ENCODE measurements at places on chromosomes 4 and X.

DNA sequence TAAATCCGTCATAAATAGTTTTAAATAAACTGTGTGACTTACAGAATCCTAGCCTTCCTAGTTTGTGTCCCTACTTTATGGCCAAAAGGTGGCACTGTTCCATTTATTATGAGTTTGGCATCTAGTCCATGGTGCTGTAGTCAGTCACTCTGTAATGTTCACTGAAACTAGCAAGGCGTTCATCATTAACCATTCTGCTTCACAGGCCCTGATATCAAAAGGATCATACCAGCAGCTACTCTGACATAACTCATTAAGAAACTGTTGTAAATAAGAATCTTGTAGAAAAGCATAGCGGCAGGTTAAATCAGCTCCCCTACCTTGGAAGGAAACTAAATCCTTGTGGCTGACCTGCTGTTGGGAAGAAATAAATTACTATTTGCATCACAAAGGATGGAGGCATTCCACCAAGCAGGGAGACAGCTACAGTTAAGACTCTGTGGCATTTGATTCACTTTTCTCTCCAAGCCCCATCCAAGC lies 919.6 kb upstream of the DIAPH2 start:
- DNase-seq = no peak

GRCh38 chr4:156820931-156821330 lies 150.7 kb downstream of the PDGFC start:
- no peak for DNase-seq

- DNase-seq = no peak
Measured at GRCh38 chr4:184529283-184529682, 54.9 kb upstream of the IRF2 start.

GRCh38 chr4:152408514-152409327 lies 127.2 kb downstream of the FBXW7 start:
- DNase-seq = no peak

- no peak for DNase-seq
Measured at GRCh38 chrX:19602866-19603622, 87.7 kb upstream of the MAP3K15 start.

- DNase-seq = no peak
Measured at GRCh38 chr4:61375301-61375700, 175.2 kb downstream of the ADGRL3 start.

- no peak for DNase-seq
Measured at GRCh38 chr4:176690716-176691115, 102.0 kb downstream of the VEGFC start.

- no peak for DNase-seq
Measured at GRCh38 chrX:108036298-108036973, 8.4 kb upstream of the VSIG1 start.

GRCh38 chr4:92198711-92199110 lies 105.1 kb upstream of the GRID2 start:
- no peak for DNase-seq

- no peak for DNase-seq
Measured at GRCh38 chr4:159206427-159206871, 103.6 kb downstream of the RAPGEF2 start.

GRCh38 chr4:139453041-139453370 lies 915 bp upstream of the RAB33B start:
- DNase-seq = no peak

DNA sequence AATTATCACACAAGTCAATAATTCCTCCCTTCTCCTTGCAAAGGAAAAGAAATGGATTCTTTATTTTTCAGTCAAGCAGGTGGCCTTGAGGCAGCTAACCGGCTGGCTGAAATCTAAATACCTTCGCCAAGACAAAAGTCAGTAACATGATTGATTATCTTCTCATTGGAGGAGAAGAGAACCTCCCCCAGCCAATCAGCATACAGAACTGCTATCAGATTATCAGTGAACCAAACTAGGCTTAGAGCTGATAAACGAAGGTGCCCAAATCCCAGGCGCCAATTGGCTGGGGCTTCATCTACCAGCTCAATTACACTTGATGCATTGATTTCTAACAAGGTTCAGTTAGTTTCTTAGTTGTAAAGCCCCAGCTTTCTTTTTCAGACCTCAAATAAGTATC lies 152.4 kb upstream of the NOCT start:
- DNase-seq = no peak

- no peak for DNase-seq
Measured at GRCh38 chr4:87141428-87141827, 79.0 kb downstream of the KLHL8 start.

DNA sequence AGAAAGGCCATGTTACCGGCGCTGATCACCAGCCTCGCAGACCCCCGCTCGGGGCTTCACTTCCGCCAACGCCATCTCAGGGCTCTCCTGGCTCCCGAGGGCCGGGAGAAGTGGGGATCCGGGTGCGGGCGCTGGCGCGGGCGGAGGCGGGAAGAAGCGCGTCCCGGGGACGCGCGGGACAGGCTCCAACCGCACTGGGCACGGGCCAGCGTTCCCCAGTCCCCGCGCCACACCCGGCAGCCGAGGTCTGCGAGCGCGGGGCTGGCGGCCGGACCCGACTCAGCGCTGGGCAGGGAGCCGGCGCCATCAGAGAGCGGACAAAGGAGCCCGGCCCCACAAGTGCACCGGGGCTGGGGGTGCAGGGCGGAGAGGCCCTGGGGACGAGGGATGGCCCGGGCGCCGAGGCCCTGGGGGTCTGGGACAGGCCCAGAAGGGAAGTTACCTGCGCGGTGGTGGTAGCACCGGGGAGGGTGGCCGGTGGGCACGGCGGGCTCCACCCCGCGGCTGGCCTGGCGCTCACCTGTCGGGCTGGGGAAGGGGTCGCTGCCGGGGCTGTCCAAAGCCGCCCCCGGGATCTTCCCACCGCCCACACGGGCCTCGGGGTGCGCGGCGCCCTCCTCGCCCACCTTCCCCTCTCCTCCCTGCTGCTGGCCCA lies 449 bp downstream of the CTPS2 start:
- no peak for DNase-seq

DNA sequence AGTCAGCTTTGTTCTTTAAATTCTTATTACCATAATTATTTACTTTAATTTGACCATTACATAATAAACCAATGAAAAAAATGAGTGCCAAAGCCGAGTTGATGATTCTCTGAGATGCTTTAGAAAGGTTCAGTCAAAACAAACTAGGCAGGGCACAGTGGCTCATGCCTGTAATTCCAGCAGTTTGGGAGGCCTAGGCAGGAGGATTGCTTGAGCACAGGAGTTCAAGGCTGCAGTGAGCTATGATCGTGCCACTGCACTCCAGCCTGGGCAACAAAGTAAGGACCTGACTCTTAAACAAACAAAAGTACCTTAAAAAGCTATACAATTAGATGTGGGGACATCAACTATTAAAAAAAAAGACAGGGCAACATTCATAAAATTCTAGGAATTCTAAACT lies 75.0 kb downstream of the AFAP1 start:
- DNase-seq = no peak

GRCh38 chrX:70456256-70456655 lies 11.6 kb downstream of the DLG3 start:
- no peak for DNase-seq

- DNase-seq = no peak
Measured at GRCh38 chr4:114052227-114052626, 72.8 kb upstream of the ARSJ start.

GRCh38 chr4:145730026-145730425 lies 50.1 kb downstream of the C4orf51 start:
- DNase-seq = no peak

GRCh38 chr4:109465069-109465468 lies 31.5 kb downstream of the SEC24B start:
- no peak for DNase-seq

DNA sequence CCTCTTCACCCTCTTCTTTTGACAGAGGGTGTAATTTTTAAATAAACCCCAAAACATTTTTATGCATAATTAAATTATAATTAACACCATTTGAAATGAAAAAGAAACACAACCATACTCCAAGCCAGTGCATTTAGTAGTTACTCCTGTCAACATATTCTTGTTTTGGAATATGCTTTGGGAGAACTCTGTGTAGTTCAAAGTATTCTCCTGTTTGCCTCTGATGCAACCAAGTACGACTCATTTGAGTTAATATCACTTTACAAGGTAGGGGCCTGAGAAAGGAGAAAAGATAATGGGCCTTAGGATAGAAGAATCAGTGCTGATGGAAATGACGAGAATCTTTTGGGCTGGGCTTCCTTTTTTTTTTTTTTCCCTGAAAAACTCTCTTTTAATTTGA lies 2.7 kb downstream of the PTPN13 start:
- DNase-seq = no peak

DNA sequence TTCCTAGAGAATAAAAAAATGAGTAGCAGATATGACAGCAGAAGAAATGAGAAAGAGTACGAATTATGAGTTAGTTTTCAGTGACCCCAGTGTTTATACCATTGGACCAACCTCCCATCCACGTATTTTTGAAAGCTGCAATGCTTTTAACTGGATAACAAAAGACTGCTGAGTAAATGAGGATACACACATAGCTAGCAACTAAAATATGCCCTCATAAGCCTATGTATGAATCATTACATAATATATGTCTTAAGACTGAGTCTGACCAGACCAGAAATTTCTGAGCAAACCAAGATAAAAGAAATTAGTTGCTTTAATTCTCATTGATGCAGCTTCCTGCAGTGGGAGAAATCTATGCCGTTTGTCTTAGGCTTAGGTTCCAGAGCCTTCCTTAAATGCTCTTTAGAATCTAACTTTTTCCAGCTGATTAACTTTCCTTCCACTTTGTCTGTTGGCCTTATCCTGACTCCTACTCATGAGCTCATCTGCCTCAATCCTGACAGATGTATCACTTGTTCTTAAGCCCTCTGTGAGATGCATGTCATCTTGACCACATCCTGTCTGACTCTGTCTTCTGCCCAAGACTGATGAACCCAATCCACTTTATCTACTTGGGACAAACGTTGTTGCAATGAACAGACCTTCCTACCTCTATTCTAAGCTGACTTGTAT lies 301.4 kb upstream of the AADAT start:
- DNase-seq = no peak

DNA sequence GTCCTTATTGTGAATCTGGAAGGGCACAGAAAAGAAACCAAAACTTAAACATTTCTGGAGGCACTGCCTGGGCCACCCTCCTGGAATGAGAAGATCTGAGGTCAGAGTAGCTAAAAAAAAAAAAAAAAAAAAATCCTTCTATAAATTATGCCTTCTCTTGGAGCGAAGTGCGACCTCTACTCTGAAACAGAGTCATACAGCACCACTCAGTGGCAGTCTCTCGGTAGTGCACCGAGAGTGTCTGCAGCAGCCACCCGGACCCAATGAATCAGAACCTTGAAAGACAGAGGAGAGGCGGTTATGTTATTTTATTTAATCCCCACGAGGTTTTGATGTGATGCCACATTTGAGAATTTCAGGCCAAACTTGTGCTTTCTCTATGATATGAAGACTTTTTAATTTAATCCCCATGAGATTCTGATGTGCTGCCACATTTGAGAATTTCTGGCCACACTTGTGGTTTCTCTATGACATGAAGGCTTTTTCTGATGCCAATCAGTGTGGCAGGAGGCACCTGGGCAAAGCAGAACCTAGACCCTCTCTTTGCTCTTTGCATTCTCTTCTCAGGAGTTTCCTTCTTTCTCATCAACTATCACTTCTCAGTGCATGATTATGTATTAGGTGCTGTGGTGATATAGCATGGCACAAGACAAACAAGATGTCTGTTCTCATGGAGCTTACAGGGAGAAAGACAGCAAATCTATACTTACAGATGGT lies 5.6 kb upstream of the CT47C1 start:
- no peak for DNase-seq

DNA sequence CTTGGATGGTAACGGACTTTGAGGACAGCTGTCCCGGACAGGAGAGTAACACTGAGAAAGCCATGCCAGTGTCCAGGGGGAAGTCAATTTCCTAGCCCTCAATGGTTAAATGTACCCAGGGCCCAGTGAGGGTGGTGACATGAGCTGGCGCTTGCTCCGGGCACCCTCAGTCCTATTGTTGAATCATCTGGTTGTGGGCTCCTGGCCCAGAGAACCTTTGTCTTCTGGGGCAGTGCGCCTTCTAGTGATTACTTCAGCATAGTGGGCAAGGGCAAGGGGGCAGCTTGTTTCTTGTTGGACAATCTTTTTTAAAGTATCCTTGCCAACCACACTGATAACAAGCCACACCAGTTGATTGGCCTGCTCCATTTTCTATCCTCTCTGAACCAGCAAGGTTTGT lies 30.9 kb upstream of the TRPC5 start:
- DNase-seq = no peak

- DNase-seq = no peak
Measured at GRCh38 chr4:94559351-94559806, 107.6 kb downstream of the PDLIM5 start.

DNA sequence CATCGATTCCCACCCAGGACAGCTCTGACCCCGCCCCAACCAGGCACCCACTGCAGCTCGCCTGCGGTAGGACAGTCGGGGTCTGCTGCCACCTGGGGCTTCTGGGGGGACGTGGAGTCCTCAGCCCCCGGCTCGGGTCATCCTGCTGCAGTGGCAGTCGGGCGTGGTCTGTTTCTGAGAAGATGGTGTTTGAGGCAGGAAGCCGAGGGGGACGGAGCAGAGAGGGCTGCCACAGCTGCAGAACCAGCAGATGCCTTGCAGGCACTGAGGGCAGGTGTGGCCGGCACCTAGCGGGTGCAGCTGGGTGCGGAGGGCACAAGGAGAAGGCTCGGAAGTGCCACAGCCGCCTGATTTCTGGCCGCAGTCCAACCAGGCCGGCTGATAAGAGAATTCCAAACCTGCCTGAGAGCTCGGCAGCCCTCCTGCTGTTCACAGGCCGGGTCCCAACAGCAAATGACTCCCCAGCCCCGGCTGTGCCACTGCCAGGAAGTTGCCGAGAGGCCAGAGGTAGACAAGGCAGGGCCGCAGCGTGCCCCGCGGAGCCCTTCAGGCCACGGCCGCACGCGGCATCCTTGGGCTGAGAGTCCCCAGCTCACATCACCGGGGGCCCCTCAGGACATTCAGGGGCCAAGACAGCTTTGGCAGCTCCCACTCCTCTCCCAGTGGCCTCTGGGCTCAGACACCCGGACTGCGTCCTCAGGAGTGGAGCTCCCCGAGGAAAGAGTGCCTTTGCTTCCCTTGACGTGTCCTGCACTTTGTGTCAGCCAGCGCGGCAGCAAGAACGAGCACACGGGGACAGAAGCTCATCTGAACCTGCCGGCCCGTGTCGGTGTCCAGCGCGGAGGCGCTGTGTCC lies 9.4 kb upstream of the CPLX1 start:
- no peak for DNase-seq

DNA sequence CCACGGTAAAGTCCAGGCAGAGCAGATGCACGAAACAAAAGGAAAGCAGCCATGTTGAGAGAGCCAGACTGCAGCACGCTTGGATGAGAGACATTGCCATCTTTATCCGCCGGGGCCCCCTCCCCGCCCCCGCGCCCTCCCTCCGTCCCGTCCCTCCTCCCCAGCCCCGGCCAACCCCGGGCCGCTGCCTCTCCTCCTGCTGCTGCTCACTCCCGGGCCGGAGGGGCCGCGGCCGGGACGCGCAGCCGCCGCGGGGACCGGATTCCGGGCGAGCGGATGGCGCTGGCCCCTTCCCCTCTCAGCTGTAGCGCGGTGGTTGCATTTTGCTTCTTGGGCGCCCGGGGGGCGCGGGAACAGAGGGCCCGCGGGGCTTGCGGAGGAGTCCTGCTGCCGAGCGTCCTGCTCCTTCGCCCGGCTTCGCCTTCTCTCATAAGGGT lies 542 bp downstream of the RNF150 start:
- no peak for DNase-seq

GRCh38 chrX:23365541-23365940 lies 30.9 kb downstream of the PTCHD1 start:
- DNase-seq = no peak

- DNase-seq = no peak
Measured at GRCh38 chrX:97158269-97158668, 274.6 kb downstream of the RPA4 start.

GRCh38 chr4:16731776-16732380 lies 166.6 kb downstream of the LDB2 start:
- no peak for DNase-seq
